ENCODE measurements at places on chromosomes 7 and 10.

DNA sequence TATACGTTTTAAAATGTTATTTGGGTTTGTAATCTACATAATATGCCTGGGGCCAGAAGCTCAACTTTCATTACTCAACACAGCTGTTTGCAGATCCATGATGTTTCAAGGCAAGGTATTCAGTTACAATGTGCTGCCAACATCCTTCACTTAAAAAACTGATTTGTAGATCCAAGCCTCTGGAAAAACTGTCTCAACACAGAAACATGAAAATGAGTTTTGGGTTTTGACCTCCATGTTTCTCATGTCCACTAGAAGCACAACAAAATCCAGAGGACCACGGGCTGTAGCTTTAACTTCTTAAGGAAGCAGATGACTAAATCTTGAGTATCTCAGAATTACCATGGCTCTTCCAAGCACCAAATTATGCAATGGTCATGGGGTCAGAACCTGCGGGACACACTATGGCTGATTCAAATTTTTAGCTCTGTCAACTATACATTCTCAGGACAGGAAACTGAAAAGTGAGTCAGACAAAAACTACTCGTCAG is 247.1 kb upstream of the GRB10 start:
- DNase-seq, result no peak

DNA sequence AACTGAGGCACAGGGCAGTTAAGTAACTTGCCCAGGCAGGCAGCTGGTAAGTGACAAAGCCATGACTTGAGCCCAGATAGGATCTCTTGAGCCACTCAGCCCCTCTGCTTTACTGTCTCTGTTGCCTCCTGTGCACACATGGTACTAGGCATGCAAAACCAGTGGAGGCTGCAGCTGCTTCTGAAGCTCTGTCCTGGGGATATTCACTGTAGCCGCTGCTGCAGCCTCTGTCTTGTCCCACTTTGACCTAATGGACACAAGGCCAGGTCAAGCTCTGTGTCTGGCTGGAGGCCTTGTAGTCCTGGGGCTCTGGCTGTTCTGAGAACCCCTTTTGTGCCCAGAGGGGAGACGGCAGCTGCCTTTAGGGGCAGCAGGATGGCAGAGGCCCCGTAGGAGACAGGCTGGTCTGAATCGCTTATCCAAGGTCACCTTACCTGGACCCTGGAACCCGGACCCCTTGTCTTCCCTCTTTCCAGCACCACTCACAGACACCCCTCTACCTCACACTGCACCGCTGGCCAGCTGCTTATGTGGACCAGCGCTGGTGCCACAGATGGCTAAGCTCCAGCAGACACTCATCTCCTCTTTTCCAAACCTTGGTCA is 57.6 kb downstream of the TSPAN15 start:
- no peak for DNase-seq

GRCh38 chr7:123936388-123936787 is 11.3 kb downstream of the SPAM1 start:
- DNase-seq, result no peak

DNA sequence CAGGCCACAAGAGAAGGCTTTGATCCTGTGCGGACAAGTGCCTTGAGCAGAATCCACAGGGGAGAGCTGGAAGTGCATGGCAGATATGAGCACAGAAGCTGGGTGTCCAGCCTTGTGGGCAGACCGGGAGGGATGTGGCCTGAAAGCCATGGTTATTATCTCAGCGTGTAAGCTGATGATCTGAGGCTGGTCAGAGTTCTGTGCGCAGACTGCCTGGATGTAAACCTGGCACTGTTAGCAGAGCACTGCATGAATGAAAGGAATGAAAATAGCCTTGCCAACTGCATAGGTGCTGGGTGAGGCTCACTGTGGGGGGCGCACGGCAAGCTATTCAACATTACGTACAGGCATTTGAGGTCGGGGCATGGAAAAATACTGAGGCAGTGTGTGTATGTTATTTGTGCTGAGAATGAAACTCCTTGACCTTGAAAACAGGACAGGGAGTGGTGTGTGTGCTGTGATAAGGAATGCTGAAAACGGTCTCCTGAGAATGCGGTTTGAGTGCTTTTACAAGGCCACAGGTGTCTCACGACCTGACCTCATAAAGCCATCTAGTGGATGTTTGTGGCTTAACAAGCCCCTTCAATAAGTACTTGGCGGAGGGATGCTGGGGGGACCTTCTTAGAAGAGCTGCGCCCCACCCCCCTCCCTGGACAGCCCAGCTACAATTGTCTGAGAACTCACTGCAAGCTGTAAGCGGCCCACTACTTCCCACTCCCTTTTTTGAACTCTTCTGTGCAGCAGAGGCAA is 18.7 kb downstream of the AKR1C1 start:
- peak; percentile 39 for DNase-seq

DNA sequence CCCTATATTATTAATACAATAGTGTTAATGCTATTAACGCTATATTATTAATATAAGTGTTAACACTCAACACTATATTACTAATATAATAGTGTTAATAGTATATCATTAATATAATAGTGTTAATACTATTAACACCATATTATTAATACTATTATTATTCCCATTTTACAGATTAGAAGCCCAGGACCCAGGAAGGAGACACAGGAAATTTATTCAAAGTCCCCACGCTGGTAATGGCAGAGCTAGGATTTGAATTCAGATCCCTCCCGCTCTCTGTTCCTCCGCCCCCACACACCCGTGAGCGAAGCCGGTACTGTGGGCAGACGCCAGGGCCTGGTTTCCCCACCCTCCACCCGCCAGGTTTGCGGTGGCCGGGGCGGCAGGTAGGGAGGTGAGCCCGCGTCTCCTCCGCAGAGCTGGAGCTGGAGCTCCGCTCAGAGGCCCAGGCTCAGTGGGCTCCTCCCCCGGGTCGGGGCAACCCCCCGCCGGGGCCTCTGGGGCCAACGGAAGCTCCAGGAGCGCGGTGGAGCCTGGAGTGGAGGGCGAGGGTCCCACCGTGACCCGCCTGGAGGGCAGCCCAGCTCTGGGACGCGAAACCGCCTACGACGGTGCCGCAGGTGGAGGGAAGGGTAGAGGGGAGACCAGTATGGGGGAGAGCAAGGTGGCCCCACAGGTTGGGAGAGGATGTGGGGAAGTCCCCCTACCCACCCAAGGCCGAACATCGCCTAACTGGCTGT is at the start of gene TMEM225B:
Gene TMEM225B, plus strand, starts transcription at position 506 of the 740 bp plus-strand sequence. CDS start 6,122 bp downstream, outside the sequence.
- no peak for DNase-seq

DNA sequence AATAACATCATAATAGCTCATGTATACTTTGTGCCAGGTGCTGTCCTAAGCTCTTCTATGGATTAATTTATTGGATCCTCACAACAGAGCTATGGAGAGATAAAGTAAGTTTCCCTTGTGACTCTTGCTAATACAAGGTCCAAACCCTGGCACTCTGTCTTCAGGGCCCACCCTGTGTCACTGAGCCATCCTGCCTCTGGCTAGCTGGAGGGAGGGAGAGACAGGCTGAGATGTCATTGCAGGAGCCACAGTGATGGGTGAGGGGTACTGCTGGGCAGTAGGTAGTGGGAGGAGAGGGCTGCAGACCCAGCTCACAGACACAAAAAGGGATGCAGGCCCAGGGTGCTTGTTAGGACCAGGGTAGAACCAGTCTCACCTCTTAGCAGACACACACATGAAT is 16.9 kb downstream of the GCK start:
- no peak for DNase-seq

DNA sequence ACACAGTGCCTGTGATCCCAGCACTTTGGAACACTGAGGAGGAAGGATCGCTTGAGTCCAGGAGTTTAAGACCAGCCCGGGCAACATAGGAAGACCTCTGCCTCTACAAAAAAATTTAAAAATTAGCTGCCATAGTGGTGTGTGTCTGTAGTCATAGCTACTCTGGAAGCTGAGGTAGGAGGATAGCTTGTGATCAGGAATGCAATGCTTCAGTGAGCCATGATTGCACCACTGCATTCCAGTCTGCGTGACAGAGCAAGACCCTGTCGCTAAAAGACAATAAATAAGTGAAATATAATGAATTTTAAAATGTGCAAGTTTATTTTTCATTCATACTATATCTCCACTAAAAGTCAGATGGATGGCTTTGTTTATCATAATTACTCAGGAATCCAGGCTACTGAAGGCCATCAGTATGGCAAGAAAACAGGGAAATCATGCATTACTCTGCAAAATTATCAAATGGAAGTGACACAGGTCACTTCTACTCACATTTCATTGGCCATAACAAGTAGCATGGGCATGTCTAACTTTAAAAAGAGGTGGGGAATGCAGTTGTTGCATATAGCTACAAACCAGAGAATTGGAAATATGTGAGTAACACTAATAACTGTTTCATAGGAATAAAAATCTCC is 32.9 kb upstream of the FAM3C start:
- DNase-seq, result no peak

DNA sequence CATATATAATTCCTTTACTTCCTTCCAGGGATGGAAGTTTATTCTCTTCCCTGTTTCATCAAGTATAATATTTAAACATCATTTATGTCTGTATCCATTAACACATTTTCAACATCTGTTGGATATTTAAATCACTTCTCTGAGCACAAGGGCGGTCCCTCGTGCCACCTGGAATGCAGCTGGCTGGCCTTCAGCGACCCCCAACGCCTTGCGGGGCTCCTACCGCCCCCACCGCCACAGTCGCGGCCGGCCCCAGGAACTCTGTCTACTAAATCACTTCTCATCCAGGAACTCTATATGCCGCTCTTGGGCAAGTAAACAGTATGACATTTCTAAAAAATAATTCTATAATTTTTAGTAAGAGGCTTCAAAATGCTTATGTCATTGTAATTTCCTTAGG is 221.1 kb upstream of the PTN start:
- no peak for DNase-seq

- DNase-seq, result no peak
These were observed 188.3 kb downstream of the CDC14C start for GRCh38 chr7:49112647-49113046.

GRCh38 chr7:106552645-106553445 is 108.1 kb downstream of the CCDC71L start:
- DNase-seq, result no peak

GRCh38 chr10:124354411-124355382 is 64.0 kb downstream of the OAT start:
- DNase-seq, result no peak

GRCh38 chr10:132803416-132804210 is 17.7 kb upstream of the NKX6-2 start:
- no peak for DNase-seq

DNA sequence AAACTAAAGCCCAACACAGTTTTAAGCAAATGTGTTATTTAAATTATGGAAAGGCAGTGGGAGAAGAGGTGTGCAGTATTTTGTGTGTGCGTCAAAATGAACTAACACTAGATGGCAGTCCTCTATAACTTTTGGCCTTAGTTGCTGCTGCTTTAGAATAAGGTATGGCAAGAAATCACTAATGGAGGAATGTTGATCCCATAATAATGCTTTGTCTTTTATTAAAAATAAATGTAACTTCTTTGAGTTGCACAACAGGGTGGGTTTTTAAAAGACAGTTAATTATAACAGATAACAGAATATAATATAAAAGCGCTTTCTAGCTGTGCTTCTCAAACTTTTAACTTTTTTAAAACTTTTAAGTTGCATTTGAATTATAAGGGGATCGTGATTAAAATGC is 56.4 kb downstream of the BBS9 start:
- peak; percentile 44 for DNase-seq

DNA sequence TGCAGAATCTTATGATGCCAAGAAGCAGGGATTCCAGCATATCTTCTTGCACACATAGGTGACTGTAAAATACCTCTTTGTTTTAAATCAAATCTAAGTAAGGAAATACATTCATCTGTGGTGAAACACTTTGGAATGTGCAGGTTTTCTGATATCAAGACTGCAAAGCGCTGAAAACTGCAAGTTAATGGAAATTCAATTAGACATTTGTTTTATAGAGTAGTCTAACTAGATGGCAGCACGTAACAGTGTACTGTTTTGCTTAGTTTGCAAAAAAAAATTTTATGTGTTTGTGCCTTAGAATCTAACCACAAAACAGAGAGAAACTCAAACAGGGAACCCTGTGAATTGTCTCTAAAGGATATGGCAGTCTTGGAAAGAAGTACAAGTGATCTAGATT is 259.2 kb downstream of the HDAC9 start:
- DNase-seq, result no peak

DNA sequence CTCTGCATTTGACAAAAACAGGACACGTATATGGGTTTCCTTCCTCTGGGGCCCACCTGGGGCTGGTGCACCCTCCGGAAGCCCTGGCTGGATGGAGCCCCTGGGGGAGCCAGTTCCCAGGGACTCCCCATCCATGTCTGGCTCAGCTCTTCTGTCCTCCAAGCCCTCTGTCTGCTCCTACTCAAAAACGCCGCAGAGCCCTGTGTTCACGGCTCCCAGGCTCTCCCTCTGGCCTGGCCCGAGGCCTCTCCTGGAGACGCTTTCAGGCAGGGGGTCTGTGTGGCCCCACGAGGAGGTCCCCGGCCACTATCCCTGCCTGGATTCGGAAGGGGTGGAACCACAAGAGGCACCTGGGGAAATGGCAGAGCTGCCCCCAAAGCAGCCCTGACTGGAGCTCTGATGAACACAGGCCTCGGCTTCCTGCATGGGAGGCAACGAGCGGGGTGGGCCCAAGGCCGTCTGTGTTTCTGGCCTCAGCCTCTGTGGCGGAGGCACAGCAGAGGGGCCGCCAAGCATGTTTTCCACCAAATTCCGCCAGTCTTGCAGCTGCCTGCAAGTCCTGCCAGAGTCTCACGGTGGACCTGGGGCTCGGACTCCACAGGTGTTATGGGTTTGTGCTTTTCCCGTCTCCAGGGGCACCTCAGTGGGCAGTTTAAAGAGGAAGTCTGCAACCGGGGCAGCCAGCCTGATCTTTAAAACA is 22.6 kb upstream of the INPP5A start:
- DNase-seq, result no peak

GRCh38 chr7:26192485-26193087 is 8.0 kb downstream of the HNRNPA2B1 start:
- DNase-seq, result no peak

- DNase-seq, result no peak
These were observed 830 bp downstream of the RAB18 start for GRCh38 chr10:27504808-27505460.

GRCh38 chr7:104388222-104388621 is 59.8 kb downstream of the LHFPL3 start:
- DNase-seq, result no peak

DNA sequence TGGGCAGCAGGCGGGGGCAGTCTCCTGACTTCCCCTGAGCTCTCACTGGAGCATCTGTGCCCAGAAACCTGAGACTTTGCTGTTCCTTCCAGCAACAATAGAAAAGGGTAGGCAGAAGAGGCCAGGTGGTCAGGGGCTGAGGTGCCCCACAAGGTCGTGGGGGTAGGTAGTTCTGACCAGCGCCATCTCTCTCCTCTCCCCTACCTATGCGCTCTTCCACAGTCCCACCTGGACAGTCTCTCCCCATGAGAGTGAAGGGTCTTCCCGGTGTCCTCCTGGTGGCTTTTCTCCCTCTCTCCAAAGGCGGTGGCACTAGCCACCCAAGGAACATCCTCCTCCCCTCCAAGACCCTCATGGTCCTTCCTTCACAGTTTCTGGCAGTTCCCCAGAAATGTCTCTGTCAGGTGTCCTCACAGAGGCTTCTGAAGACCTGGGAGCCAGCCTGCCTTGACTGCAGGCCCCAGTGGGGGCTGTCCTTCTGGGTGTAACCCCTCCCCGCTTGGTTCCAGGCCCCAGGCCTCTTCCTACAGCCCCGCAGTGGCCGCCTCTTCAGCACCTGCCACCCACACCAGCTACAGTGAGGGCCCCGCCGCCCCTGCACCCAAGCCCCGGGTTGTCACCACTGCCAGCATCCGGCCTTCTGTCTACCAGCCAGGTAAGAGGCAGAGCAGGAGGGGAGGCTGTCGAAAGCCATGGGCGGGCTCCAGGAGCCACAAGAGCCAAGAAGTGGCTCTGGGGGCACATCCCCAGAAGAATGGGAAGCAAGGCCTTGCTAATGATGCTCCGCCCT is 41.3 kb downstream of the LDB3 start:
- no peak for DNase-seq

- no peak for DNase-seq
These were observed 506 bp upstream of the GNAI1 start for GRCh38 chr7:80134115-80134535.

All from right renal pelvis (tissue), 4 donors.